Fibroblast of skin of scalp (primary cell): ENCODE measurements at places on chromosomes 7 and 10.
A peak's percentile ranks its signal among the peaks of the same experiment; 100 is the strongest.

- peak; percentile 67 for DNase-seq
Measured at GRCh38 chr7:149625340-149625946, 127.8 kb upstream of the ZNF746 start.

DNA sequence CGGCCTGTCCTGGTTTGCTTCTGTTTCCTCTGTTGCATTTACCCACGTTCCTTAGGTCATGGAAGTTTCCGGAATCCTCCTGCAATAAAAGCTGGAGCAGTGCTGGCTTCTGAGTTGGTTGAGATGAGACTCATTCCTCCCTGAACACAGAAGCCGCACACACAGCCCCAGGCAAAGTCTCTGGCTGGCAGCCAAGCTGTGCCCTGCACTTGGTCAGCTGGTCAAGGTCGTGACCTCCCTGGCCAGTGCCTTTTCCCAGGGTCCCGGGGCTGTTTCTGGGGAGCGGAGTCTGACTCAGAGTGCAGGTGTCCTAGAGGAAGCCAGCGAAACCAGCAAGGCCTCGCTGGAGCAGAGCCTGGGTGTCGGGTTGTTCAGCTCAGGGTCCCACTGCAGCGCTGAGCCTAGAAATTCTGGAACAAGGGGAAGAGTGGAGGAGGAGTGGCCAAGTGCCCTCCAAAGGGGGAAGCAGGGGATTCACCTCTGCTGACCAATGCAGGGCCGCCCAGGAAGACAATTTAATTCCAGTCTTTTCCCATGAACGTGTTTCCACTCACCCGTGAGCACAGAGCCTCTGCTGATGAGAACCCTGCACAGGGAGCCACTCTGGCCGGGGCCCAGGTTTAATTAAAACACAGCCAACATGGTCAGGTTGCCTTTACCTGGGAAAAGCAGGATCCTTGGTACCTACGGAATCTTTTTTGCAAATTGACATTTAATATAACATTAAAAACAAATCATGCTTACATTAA lies 245.5 kb upstream of the PPP2R2D start:
- DNase-seq: no peak

DNA sequence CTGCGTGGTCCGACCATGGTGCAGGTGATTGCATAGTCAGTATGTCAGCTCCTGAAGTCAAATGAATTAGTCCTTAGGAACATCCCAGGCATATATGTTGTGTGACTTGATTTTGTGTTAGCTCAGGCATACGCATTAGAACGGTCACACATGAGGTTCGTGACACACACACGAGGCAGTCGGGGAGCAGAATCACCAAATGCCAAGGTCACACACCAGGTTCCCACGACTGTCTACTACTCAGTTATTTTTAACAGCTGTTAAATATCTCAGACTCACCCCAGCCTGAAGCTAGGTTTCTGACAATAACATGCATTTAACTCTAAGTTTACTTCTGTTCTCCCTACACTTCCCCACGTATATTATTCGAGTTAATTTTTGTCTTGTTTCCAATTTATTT lies 54.8 kb downstream of the DYNC2I1 start:
- DNase-seq: no peak

DNA sequence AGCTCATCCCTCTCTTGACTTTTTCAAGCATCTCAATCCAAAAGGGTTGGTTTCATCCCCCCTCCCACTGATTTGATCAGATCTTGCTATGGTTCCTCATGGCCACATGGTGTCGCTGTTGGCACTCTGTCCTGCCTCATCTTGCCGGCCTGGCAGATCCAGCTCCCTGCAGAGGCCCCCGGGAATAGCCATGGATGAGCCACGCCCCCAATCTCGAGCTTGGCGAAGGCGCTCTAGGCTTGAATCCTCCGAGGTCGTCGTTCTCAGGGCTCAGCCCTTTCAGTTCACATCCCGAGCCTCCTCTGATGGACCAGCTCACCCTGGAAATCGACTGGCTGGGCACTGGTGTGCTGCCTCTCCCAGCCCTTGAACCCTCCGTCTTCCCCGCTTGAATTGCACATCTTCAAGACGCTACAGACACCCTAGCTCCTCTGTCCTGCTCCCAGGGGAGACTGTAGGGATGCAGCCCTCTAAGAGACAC lies 628.7 kb downstream of the TYW1 start:
- DNase-seq: peak; percentile 81

GRCh38 chr10:110610308-110610774 lies 33.8 kb upstream of the RBM20 start:
- DNase-seq: peak; percentile 59

GRCh38 chr7:16960337-16960965 lies 78.7 kb upstream of the AGR3 start:
- DNase-seq: peak; percentile 24

- no peak for DNase-seq
Measured at GRCh38 chr10:73556855-73557254, 34.3 kb downstream of the USP54 start.

DNA sequence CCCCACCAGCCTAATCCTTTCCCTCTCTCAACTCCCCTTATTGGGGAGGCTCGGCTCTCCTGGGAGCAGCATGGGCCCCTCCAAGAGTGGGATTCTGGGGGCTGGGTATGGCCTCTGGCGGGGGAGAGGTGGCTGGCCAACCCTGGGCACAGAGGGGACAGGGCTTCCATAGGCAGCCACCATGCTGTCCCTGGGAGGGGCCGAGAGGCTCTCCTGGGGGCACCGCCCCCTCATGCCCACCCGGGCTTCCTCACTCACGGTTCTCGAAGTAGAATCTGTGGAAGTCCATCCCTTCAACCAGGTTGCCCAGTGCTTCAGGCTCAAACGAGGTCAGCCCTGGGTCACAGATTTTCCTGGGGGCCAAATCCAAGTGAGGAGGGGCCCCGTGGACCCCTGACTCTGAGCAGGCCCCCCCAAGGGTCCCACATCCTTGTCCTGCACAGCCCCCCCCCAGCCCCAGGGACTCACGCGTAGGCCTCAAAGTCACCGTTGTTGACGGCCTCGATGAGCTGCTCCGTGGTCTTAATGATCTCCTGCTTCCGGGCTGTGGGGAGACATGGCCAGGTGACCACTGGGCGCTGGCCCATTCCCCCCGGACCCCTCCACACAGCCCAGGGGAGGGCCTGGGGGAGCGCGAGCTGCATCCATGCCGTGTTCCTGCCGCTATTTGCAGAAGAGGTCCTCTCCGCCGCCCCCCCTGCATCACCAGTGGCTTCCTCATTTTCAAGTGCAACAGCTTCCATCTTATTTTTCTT lies 19.8 kb downstream of the YKT6 start:
- no peak for DNase-seq

DNA sequence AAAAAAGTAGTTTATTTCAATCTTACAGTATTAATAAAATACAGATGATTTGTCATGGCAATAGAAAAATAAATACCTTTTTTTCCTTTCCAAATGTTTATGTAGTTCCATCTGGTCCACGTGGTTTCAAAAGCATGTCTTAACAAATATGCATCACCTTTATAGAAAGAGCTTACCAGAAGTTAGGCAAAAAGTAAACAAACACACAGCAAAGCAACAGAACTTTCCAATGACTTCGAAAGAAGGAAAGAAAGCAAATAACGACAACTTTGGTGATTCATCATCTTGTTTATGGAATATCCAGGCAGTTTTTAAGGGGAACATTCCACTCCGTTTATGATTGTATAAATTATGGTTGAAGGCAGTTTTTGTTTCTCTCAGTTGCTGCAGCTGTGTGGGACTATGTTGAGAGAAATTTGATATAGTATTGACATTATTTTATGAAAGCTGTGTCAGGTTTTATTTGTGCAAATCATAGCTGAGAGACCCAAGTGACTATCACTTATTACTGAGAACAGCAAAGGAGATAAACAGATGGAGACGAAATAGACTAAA lies 203.1 kb downstream of the CDC14C start:
- DNase-seq: no peak

GRCh38 chr10:5640501-5640900 lies 25.9 kb downstream of the ASB13 start:
- no peak for DNase-seq

GRCh38 chr10:27601503-27601902 lies 97.4 kb downstream of the RAB18 start:
- no peak for DNase-seq

- no peak for DNase-seq
Measured at GRCh38 chr7:114932991-114933390, 11.1 kb downstream of the MDFIC start.

DNA sequence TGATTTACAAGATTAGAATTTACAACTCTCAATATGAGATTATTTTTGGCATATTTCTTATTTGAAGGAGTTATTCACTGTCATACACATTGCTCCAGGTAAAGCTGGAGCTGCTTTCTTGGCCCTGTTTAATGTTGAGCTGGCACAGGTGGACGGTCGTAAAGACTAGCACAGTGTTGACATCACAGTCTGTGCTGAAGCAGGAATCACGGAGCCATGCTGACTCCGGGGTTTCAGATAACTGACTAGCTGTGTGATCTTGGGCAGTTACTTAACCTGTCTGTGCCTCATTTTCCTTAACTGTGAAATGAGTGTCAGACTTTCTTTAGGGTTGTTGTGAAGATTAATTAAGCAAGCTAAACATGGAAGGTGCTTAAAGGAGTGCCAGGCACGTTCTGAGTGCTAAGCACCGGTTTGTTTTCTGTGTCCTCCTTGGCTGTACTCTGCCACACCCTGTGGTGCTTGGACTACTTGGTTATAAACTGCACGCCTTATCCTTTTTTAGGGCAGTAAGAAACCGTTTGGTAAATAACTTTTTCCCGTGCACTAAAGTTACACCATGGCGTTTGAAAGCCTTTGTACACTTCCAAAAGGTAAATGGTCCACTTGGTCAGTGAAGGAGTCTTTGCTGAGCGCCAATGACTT lies 47.7 kb downstream of the DYNC2I1 start:
- DNase-seq: no peak

DNA sequence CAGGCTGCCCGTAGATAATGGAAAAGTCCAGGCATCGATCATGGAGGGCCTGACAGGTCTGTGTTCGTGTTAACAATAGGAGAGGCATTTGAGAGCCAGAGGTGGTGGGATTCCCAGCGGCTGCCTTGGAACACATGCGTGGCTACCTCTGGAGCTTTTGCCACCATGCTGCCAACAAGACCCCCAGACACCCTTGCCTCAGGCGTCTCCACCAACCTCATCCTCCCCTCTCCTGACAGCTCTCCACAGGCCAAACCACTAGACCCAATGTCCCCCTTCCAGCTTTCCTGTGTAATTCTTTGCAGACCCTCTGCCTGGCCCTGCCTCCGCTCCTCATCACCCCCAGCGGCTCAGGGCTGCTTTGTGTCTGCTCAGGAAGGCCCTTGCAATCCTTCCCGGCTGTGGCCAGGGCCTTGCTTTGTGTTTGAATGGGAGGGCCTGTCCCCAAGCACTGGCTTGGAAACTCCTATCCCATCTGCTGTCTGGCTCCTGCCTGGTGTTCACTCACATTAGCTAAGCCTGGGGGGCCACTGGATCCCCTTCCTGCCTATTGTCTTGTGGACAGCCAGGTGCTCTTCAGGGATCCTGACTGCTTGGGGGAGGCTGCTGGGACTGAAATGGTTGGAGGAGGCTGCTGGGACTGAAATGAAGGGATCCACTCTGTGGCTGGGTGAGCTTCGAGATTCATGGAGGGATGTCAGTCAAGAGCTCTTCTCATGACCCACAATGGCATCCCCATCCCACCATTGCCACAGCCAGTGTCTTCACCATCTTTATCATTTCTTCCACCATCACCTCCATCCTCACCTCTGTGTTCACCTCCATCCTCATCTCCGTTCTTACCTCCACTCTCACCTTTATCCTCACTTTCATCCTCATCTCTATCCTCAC lies 60.8 kb upstream of the ELN start:
- no peak for DNase-seq
